ENCODE measurements at places on chromosomes 6 and 20. TPM values are rescaled to one million over a fixed set of nuclear protein-coding genes. Genes with fewer than 3 reads are reported as not detected.

- DNase-seq, result no peak
Measured at GRCh38 chr20:53678315-53678989, 84.8 kb upstream of the ZNF217 start.

GRCh38 chr20:8156235-8157079 is 24.4 kb downstream of the PLCB1 start:
- no peak for DNase-seq

- no peak for DNase-seq
Measured at GRCh38 chr6:50288881-50289280, 239.2 kb upstream of the DEFB112 start.

SAMD10 gene
- 6.7 TPM for polyA plus RNA-seq

DNA sequence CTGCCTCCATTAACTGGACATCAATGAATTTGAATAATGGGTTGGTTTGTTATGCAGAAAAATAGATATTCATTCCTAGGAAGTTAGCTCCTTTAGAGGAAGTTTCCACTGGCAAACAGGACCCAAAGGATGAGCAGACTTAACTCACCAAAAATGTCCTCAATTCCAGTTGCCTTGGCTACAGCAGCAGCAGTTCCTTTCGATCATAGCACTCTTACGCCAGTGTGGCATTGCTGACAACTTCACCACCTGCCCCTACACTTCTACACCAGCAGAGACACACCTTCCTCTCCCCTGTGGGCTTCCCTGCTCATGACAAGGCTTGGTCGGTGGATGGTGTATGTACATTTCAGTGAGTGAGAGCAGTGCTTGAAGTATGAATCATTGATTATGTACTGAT is 532.8 kb downstream of the QKI start:
- DNase-seq, result no peak

- no peak for DNase-seq
Measured at GRCh38 chr20:64033981-64034493, 1.9 kb upstream of the C20orf204 start.

ZNF322 gene
- polyA plus RNA-seq, result 44.7 TPM

NRSN1 gene
- 0.31 TPM for polyA plus RNA-seq

DNA sequence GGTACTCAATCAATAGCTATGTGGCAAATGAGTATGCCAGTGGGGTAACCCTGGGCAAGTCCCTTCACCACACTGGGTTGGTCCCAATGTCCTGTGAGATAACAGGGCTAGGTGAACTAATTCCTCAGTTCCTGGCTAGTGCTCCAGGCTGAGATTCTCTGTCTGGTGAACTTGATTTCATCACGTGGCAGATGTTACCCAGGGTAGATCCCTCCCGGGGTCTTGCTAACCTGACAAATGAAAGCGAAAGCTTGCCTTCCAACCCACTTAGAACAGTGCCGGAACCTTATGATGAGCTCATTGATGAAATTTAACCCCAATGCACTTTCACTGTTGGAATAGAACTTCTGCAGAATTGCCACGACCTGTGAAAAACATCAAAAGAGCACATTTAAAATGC is 6.6 kb upstream of the ANKRD60 start:
- DNase-seq, result no peak

DNA sequence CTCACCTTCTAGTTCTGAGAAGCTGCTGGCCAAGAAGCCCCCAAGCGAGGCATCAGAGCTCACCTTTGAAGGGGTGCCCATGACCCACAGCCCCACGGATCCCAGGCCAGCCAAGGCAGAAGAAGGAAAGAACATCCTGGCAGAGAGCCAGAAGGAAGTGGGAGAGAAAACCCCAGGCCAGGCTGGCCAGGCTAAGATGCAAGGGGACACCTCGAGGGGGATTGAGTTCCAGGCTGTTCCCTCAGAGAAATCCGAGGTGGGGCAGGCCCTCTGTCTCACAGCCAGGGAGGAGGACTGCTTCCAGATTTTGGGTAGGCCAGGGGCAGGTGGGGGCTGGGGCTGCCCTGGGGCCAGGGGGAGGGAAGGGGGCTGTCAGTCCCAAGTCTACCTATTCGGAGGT is 2.3 kb downstream of the MYLK2 start:
- no peak for DNase-seq

DNA sequence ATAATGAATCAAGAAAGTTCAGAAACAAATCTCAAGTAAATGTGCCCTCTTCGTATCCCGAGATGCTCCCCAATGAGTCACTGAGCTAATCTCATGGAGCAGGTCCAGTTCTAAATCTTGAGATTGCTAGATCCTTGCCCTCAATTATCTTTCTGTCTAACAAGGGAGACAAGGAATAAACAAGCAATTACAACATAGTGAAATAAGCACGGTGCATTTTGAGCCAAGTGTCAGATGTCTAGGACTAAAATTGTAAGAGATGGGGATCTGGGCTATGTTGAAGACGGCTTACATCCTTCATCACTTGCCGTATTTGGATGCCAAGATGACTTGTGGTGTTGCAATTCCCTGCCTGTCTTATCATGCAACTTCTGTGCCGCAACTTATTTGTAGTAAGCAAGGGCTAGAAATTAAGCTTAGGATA is 56.5 kb upstream of the ADGRF1 start:
- no peak for DNase-seq

HLA-DPB1 gene
- 27.0 TPM for polyA plus RNA-seq
